B cell (primary cell): ENCODE measurements at places on chromosomes 16 and 17. TPM values are rescaled to one million over a fixed set of nuclear protein-coding genes. Genes with fewer than 3 reads are reported as not detected.

DNA sequence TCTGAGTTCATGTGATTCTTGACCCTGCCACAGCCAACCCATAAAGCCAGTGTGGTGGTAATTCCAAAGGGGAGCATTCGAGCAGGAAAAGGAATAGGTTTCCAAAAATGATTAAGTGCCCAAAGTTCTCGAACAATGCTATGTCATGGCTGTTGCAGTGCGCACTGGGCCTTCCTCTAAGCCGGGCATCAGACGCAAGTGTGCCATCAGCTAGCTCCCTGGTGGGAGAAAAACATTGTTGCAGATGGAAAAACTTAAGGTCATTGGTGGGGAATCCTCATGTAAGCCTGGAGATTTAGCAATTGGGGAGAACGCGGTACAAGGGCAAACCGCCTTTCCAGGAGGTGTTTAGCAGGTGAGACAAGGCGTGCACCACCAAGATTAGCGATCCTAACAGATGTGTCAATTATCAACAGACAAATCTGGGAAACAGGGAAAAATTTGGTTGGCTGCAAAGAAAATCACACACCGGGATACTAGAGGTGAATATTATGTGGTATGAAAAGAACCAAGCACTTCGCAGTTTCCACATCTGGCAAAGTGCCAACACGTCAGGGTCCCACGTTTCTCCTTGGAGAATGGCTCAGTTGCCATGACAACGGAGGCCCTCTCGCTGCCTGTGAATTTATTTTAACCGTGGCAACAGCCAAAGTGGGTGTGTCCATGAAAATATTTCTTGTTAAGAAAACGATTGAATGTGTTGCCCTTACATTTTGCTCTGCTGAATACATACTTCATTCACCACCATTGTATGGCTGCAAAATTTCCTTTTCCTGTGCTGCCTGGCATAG is 118.5 kb upstream of the CACNG5 start:
- H3K36me3 ChIP-seq = no peaks in the 10 kb centered on the region
- H3K4me1 ChIP-seq = no peaks in the 10 kb centered on the region
- H3K27me3 ChIP-seq = no peaks in the 10 kb centered on the region
- DNase-seq = no peak

DNA sequence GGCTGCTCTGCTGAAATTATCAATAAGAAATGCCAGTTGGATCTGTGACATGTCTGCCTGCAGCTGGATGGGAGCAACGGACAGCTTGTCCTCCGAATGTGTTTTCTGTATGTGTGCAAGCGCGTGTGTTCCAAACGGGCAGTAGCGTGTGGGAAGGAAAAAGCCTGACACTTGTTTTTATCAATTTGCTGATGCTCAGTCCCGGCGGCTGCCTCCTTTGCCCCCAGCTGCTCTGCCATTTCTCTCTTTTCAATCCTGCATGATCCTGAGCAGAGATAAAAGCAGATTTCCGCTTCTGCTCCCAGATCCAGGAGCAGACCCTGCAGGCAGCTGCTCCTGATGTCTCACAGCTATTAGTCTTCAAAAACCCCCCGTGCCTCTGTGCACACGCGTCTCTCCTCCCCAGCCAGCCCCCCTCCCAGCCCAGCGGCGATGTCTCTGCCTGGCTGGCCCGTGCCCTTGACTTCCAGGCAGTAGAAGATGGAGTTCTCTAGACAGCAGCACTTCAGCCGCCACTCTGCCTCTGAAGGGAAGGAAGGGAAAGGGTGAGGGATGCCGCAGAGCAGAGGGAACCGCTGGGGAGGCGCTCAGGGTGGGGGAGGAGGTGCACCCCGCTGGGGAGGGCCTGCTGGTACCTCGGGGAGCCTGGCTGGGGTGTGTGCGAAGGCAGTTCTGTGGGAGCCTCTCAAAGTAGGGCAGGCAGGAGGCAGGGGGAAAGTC is 4.1 kb downstream of the PRCD start:
- H3K4me3 ChIP-seq = no peak overlapping the region
- peaks cover 16% of the 10 kb centered on the region for H3K4me1 ChIP-seq
- H3K27ac ChIP-seq = no peak overlapping the region

- no peak overlapping the region for H3K4me3 ChIP-seq
- no peak for DNase-seq
- no peaks in the 10 kb centered on the region for H3K27me3 ChIP-seq
Measured at GRCh38 chr17:36742267-36743000, 141.1 kb downstream of the MRM1 start.

DNA sequence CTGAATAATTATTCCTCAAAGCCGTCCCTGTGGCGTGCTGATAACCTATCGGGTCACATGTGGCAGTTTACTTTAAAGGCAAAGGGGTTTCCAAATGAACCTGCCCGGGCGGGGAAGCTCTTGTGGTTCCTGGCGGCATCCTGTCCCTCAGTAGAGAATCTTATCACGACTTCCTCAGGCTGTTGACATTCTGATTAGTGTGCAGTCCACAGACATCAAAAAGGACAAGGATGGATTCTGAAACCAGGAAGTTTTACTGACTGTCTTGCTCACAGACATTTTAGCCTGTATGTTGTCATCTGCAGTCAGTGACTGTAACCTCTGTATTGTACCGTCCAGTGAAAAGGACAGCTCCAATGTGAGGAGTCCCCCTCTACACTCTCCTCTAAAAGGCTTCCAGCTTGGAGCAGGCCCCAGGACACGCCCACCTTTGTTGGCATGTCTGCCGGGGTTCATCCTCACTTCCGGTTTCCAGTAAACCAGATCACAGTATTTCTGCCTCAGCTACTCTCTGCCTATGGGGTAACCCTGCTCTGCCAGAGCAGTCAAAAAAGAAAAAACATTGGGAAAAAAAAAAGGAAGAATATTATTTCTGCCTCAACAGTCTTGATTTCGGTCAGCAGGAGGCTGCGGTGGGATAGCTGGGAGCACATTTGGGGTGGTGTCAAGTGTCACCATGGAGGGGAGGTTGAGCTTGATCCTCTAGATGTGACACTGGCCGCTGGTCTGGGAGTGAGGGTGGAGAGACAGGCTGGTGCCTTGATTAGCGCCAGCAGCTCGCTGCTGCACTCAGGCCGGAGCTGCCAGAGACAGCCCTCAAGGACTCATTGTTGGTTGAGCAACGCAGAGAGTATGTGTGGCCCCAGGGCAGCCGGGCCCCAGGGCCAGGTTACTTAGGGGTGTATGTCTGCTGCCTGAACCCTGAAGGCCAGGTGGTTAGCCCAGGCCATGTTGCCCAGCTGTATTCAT is 89.0 kb upstream of the DNAH17 start:
- peaks cover 16% of the 10 kb centered on the region for H3K4me1 ChIP-seq
- peak; percentile 47 for DNase-seq
- H3K36me3 ChIP-seq = peaks cover 11% of the 10 kb centered on the region
- H3K4me3 ChIP-seq = peak overlapping the region; percentile 15
- H3K27me3 ChIP-seq = no peaks in the 10 kb centered on the region
- no peak overlapping the region for H3K27ac ChIP-seq

FLYWCH2 gene
- polyA plus RNA-seq = 18.7 and 24.1 TPM in 2 replicates

RNF157 gene
- polyA plus RNA-seq = 0.54 and 0.84 TPM in 2 replicates

KRTAP16-1 gene
- 0.16 and 0.20 TPM in 2 replicates for polyA plus RNA-seq

DNA sequence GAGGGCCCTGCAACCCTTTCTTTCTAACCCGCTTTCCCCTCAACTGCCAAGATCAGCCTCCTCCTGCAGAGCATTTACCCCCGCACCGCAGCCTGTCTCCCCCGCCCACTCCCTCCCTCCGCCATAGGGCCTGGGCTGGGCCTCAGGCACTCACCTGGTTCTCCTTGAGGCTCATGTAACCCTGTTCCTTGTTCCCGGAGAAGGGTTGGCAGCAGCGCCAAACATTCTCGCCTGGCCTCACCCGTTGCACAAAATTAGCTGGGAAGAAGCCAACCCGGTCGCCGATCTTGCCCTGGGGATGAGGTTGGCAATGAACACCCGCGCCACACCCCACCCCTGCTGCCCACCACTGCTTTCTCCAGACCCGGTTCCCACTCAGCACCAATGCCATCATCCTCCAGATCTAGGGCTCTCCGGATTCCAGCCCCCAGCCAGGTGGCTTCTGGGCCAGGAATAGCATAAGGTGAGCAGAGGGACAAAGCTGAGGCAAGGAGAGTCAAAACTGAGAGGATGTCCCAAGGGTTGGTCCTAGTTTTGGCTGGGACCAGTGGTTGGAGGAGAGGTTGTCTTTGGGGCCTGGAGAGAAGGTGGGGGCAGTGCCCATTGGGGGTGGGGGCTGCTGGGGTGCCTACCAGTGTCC is 12.8 kb downstream of the STAC2 start:
- no peak for DNase-seq
- H3K27me3 ChIP-seq = no peaks in the 10 kb centered on the region
- H3K4me3 ChIP-seq = no peak overlapping the region
- H3K4me1 ChIP-seq = peaks cover 25% of the 10 kb centered on the region
- no peaks in the 10 kb centered on the region for H3K36me3 ChIP-seq

DNA sequence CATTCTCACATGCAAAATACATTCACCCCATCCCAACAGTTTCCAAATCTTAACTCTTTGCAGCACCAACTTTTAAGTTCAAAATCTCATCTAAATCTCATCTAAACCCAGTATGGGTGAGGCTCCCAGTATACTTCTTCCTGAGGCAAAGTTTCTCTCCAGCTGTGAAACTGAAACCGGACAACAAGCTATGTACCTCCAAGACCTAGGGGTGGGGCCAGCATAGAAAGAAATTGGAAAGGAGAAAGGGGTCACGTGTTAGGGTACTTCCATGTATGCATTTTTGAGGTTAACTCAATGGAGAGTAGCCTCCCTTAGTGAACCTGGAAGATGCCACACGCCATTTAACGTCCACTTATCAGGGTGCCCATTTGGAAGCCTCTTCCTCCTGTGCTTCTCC is 23.9 kb upstream of the LRRC75A start:
- no peaks in the 10 kb centered on the region for H3K4me1 ChIP-seq
- DNase-seq = no peak
- peaks cover 28% of the 10 kb centered on the region for H3K27me3 ChIP-seq
- no peaks in the 10 kb centered on the region for H3K36me3 ChIP-seq
- H3K27ac ChIP-seq = no peak overlapping the region

SPN gene
- 1.9 and 3.5 TPM in 2 replicates for polyA plus RNA-seq

GRCh38 chr17:12631076-12631475 is 34.6 kb upstream of the MYOCD start:
- no peak overlapping the region for H3K27ac ChIP-seq
- no peaks in the 10 kb centered on the region for H3K36me3 ChIP-seq
- H3K4me1 ChIP-seq = no peaks in the 10 kb centered on the region
- no peaks in the 10 kb centered on the region for H3K27me3 ChIP-seq

DNA sequence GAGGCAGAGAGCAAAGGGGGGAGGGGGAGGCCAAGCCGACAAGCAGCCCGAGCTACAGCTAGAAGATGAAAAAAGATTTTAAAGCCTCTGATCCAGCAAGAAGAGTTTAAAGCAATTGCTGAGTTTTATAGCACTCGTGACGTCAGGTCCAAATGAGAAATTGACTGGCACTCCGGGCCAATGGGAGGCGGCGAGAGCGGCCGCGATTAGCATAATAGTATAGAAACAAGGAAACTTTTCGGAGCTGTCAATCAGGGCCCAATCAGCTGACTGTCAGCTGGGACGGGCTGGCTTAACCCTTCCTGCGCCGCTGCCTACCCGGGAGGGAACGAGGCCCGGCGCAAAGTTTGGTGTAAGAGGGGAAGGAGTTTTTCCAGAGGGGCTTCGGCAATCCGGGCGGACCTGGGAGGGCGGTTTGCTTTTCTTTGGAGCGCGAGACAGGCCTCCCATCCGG is at the start of gene MAF:
Gene MAF, minus strand, starts transcription at position 100 of the 454 bp plus-strand sequence. CDS start 835 bp downstream, outside the sequence.
- H3K4me1 ChIP-seq = peaks cover 31% of the 10 kb centered on the region
- no peak within 1 kb of the TSS for H3K27ac ChIP-seq
- H3K27me3 ChIP-seq = peaks cover 28% of the 10 kb centered on the region
- H3K36me3 ChIP-seq = no peaks in the 10 kb centered on the region
- DNase-seq = peak; percentile 80

GRCh38 chr17:37098910-37099664 is 150.3 kb downstream of the AATF start:
- no peaks in the 10 kb centered on the region for H3K4me1 ChIP-seq
- no peak overlapping the region for H3K4me3 ChIP-seq
- H3K36me3 ChIP-seq = peaks cover 7% of the 10 kb centered on the region
- no peak for DNase-seq
- no peak overlapping the region for H3K27ac ChIP-seq
- H3K27me3 ChIP-seq = no peaks in the 10 kb centered on the region

DNA sequence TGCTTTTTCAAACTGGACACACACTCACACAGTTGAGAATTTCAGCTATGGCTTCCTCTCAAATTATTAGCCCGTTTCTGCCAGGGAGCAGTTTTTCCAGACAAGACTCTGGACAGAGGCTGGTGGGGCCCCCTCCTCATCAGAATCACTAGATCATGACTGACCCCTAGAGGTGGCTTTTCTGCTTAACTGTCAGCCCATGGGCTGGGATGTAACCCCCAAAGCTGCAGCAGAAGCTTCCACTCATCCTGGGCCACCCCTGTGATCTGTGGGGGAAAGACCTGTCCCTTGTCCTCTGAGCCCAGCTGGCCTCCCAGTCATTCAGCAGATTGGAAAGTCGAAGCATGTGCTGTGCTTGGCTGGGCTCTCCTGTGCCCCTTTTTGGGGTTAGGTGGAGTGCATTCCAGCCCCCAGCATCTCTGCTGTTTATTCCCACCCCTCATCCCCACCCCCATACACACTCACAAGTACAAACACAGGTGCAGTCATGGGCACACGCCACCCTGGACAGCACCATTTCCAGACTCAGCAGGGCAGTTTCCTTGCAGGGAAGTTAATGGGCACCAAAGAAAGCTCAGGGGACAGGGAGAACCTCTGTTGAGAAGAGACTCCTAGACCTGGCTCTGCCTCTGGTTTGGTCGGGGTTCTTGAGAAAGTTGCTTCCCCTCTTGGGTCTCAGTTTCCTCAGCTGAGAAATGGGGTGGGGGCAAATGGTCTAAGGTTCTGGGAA is 77.6 kb upstream of the RBL2 start:
- no peak for DNase-seq
- H3K4me1 ChIP-seq = peaks cover 4% of the 10 kb centered on the region
- H3K36me3 ChIP-seq = no peaks in the 10 kb centered on the region
- H3K27ac ChIP-seq = no peak overlapping the region
- H3K4me3 ChIP-seq = no peak overlapping the region
